ENCODE measurements at places on chromosomes 11 and 22. TPM values are rescaled to one million over a fixed set of nuclear protein-coding genes. Genes with fewer than 3 reads are reported as not detected.
A peak's percentile ranks its signal among the peaks of the same experiment; 100 is the strongest.

DNA sequence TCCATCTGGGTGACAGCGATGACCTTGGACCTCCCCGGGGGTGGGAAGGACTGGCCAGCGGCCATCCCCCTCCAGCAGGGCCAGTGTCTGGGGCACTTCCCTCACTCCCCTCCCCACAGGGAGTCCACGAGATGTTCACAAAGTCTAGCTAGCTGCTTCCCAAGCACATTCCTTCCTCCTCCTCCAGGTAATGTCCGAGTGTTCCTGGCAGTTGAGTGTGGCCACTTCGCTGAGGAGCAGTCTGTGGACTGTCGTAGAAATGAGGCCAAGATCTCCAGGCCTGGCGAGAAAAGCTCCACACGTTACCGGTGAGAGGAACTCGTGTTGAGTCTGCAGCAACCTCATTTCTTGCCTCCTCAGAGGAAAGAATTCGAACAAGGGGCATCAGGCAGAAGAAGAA lies 425.5 kb downstream of the BRD1 start:
- no peak for DNase-seq

GRCh38 chr11:45739866-45740265 lies 65.1 kb upstream of the SLC35C1 start:
- no peak for DNase-seq

DNA sequence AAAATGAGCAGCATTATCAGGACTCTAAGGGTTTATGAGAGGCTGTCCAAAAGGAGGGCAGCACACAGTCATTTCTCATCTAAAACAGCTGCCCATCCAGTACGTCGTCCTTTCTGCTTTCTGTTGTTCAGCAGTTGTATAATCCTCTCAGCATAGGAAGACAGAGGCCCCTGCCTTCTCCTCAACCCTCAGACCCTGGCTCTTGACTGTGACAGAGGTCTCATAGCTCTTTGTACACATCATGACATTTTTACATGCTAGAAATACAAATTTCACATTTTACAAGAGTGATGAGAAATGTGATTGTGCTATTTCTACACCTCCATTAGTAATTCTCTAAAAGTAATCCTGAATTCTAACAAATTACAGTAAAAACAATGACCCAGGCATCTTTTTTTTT lies 36.2 kb upstream of the ZC3H12C start:
- no peak for DNase-seq

- DNase-seq, result no peak
These were observed 18.1 kb downstream of the IZUMO1R start for GRCh38 chr11:94322501-94322900.

The MS4A12 gene
- total RNA-seq, result not detected

DNA sequence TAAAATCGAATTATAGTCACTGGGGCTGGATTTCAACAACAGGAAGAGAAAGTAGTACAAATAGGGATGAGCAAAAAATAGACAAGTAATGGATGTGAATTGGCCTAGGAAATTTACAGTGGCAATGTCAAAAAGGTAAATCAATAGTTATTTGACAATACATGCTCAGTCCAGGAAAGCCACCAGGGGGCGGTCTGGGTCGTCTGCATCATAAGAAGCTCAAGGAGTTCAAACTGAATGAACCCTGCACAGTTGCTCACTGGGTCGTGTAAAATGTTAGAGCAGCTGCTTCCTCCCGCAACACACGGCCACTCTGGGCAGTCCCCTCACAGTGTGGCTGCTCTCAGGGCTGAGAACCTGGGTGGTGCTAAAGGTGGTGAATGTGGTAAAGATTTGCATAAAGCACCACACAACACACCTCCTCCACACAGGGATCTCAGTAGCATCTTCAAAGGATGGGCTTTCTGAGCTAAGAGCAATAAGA lies 85.9 kb downstream of the ZNF280B start:
- peak; percentile 17 for DNase-seq

- no peak for DNase-seq
These were observed 46.1 kb upstream of the BLID start for GRCh38 chr11:122162095-122162494.

GRCh38 chr11:11982975-11983374 lies 25.5 kb downstream of the DKK3 start:
- DNase-seq, result no peak

- DNase-seq, result no peak
These were observed 16.5 kb upstream of the PRR5 start for GRCh38 chr22:44685384-44686056.

GRCh38 chr22:33426451-33426850 lies 368.3 kb upstream of the SYN3 start:
- DNase-seq, result no peak

GRCh38 chr11:30487200-30487898 lies 98.8 kb downstream of the MPPED2 start:
- DNase-seq, result peak; percentile 46

- DNase-seq, result no peak
These were observed 129.1 kb downstream of the APOL5 start for GRCh38 chr22:35846804-35847203.

DNA sequence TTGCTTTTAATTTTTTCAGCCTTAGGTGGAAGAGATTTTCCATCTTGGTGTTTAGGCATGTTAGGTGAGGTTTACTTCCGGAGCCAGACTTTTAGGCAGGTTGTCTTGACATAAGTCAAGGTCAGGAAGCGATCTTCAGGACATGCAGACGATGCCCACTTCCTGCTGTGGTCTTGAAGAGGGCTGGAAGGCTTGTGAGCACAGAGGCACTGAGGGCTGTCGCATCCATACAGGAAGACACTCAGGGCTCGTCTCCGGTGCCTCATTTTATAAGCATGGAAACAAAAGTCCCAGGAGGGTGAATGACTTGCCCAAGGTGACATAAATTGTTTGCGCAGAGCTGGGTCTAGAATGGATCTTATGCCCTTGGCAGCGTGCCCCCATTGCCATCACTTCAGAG lies 30.8 kb downstream of the MARK2 start:
- no peak for DNase-seq

- no peak for DNase-seq
These were observed 48.1 kb upstream of the DAGLA start for GRCh38 chr11:61632096-61632495.

GRCh38 chr11:93198215-93198845 lies 539 bp upstream of the SLC36A4 start:
- DNase-seq, result no peak

The NUDT8 gene
- total RNA-seq, result 8.1 TPM

- no peak for DNase-seq
These were observed 173.2 kb downstream of the DSCAML1 start for GRCh38 chr11:117623831-117624271.

The IFITM10 gene
- total RNA-seq, result 8.0 TPM

The HOATZ gene
- not detected for total RNA-seq

DNA sequence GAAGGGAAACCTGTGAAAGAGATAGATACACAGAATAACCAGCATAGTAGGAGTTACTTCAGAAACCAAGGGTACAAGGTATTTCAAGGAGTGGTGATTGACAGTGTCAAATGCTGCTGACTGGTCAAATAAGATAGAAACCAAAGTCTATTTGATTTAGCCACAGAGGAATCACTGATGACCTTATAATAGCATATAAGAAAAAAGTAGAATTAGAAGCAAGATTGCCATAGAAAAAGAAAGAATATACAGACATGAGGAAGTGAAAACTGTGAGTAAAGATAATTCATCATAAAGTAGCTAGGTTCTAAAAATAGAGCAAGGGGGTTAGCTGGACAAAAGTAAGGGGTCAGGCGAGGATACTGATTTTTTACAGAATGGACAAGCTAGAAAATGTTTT lies 14.2 kb downstream of the ZBTB44 start:
- DNase-seq, result no peak

GRCh38 chr11:102010776-102011494 lies 36.3 kb upstream of the CFAP300 start:
- DNase-seq, result no peak

The TH gene
- 0.67 TPM for total RNA-seq

DNA sequence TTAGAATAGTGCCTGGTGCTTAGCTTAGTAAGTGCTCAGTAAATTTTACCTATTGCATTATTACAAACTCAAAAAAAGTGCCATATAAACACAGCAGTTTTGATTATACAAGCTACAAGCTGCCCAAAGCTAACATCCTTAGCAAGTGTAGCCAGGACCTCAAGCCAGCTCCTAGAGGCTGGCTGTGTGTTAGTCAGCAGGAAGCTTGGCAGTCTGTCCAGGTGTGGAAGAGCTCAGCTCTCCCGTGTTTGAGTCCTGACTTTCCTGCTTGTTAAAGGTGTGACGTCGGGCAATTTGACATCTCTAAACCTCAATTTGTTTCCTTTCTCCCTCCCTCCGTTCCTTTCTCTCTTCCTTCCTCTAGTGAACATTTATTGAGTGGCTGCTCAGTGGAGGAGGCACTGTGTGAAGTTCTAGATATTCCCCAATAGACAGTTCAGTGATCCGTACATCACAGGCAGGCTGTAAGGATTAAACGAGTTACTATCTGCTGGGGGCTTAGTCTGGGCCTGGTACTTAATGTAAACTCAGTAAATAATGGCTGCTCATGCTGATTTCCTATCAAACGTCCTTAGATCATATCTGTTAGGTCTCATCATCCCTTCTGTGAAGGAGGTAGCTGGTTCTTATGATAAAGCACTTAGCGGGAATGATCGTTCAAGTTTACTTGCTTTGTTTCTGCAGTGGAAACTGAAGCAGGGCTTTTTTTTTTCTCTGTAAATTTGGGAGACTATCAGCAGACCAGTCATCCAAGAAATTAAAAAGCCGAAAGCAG lies 68.7 kb downstream of the PRR5L start:
- DNase-seq, result no peak

- no peak for DNase-seq
These were observed 541 bp downstream of the MICAL2 start for GRCh38 chr11:12110714-12111548.

GRCh38 chr22:45310977-45311531 lies 1.3 kb downstream of the FAM118A start:
- no peak for DNase-seq

The VPS51 gene
- 121 TPM for total RNA-seq

- DNase-seq, result no peak
These were observed 81.3 kb upstream of the BLID start for GRCh38 chr11:122197066-122197987.

- DNase-seq, result no peak
These were observed 10.6 kb downstream of the MTFP1 start for GRCh38 chr22:30436196-30436595.

DNA sequence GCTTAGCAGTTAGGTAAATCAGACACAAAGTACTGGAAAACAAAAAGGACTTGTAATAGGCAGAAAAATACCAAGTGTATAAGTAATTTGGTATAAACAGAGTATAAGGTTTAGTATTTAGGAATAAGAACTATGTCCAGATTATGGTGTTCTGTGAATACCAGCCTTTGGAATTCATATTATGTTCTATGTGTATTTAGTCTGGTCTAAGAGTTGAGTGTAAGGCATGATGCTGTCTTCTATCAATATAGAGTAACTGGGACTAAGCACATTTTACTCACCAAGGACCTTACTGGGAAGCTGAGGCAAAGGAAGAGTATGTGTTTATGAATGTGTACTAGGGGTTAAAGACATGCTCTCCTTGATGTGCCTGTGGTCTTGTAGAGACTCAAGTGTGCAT lies 9.5 kb downstream of the SDHD start:
- DNase-seq, result no peak

DNA sequence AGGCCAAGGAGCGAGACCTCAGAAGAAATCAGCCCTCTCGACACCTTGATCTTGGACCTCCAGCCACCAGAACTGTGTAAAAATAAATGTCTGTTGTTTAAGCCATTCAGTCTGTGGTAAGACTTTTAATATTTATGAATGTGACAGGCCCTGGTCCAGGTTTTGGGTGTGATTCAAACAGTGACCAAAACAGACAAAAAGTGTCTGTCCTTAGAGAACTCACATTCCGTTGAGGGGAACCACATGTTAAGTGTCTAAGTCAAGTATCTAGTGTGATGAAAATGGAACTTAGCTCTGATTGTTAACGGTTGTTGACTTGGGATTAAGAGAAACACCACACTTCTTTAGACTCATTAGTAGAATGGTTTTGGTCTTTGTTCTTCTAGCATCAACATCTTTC lies 22.2 kb downstream of the ATXN10 start:
- no peak for DNase-seq

DNA sequence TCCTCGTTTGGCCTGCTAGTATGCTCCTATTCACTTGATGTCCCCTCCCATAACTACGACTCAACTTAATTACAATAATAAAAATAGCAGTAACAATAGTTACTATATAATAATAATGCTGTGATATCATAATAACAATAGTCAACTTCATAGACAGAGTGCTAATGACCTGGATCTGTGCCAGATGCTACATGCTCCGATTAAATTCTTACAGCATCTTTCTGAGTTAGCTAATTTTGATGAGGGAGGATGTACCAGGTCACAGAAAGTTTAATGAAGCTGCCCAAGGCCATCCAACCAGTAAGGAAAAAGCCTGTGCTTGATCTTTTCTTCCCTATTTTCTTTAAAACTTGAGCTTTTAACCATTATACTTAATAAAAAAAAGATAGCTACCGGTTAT lies 413.4 kb upstream of the LRRC4C start:
- no peak for DNase-seq

DNA sequence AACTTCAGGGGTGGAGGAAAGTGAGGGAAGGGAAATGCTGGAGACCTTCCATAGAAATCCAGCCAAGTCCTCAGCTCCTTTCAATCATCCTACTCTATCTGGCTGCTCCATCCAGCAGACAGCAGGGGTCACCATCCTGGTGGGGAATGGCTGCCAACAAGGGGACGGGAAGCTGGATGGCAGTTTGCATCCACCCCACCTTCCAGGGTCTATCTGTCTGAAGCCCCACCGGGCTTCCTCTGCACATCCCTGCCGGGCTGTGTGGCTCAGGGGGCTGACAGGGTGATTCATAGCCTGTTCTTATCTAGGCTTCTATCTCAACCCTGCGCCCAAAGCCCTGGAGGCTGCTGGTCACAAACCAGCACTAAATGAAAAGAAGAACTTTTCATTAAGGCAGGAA lies 1.1 kb downstream of the SYTL2 start:
- DNase-seq, result peak; percentile 49

- no peak for DNase-seq
These were observed 109.7 kb upstream of the MTMR2 start for GRCh38 chr11:96033599-96033998.

The TSSC4 gene
- total RNA-seq, result 41.6 TPM

The TSGA10IP gene
- not detected for total RNA-seq

The MMP12 gene
- not detected for total RNA-seq

The MYH9 gene
- 203 TPM for total RNA-seq

The ROBO4 gene
- 14.1 TPM for total RNA-seq

- no peak for DNase-seq
These were observed 113.6 kb downstream of the BARX2 start for GRCh38 chr11:129489249-129489648.

DNA sequence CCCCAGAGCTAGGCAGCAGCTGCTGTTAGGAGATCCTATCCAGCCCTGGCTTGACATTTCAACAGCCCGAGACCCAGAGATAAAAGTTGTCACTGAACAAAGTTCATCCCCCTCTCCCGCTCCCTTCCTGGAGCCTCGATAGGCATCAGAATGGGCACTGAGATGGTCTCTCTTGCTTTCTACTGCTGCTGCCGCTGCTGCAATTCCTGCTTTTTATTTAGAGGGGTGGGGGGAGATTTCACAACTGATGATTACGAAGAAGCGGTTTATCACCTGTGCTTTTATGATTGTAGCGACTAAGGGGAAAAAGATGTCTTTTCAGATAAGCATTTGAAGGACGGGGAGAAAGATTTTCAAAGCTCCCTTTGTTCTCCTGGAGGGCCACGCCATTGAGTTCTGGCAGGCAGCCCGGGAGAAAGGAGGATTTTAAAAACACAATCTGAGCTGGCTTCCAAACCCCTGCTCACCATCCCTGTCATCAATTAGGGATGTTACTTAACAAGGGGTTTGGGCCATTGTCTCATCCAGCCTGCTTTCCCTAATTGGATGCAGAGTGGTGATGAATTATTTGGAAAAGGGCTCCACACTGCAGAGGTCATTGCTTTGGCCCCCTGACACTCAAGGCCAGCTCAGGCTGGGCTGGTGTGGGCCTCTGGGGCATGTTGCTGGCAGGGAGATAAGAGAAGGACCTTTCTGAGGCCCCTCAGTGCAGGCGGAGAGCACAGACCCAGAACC lies 344.7 kb downstream of the BUD13 start:
- DNase-seq, result no peak

All from dorsolateral prefrontal cortex (tissue), 122 donors.